ENCODE measurements at places on chromosomes 7 and 10.

DNA sequence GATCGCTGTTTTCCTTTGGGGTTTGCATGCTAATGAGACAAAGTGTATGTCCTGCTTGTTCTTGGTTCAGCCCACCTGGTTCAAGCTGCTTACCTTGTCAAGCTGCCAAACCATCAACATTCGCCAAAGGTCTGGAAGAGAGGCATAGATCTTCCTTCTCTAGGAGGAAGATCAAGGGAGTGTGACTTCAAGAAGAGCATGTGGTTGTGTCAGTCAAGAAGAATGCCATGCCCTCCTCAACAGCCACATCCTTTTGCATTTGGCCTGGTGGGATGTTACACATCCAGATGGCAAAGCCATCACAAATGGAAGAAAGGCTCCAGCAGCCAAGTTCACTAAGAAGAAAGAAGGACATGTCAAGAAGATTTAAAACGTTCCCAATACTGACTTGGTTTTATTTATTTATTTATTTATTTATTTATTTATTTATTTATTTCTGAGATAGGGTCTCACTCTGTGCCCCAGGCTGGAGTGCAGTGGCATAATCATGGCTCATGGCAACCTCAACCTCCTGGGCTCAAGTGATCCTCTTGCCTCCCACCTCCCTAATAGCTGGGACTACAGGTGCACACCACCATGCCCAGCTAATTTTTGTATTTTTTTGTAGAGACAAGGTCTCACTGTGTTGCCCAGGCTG, 5.1 kb upstream of the PIP4K2A start:
- no peak for DNase-seq

DNA sequence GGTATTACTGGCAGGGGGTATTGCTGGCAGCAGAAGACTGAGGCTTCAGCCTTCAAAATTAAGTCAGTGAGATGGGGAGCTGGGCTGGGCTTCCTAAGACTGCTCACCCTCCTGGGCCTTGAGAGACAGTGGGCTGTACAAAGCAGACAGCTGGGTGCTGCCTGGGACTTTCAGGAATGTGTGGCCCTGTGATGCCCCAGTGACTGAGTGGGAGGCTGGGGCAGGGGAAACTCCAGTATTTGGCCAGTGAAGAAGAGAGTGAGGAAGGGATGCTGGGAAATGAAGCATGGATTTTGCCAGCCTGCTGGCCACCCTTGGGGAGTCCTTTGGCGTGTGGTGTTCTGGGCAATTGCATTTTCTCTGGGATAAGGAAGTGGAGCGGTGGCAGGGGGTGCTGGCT, 442 bp downstream of the ANKRD2 start:
- DNase-seq = no peak

GRCh38 chr10:131792011-131792651, 108.7 kb upstream of the PPP2R2D start:
- DNase-seq = no peak

DNA sequence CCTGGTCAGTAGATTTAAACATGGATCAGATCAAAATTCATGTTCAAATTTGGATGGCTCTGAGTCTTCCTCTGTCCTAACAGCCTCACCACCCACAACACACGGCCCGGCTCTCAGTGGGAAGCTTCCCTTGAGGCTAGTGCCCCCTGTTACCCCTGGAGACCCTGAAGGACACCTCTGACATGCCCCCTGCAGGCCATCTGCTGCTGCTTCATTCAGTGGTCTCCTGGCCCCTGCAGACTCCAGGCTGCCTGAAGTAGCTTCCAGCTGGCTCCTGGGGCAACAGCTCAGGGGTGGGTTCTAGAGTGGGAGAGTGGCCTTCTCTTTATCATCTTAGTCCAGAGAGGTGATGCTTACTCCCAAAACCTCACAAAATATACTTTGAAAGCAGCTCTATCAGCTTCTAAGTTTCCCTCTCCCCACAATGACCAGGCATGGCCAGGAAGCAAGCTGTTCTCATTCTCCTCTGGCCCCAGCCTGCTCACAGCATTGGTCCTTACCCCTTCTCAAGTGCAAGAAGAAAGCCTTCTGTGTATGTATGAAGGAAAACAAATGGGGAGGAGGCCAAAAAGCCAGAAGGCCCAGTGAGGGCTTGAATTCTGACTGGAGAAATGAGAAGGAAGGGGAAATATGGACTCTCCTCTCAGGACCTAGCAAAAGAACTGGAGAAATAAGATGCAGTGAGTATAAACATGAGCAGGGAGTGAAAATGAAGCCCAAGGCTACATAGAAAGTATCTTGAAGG, 189.6 kb upstream of the INHBA start:
- no peak for DNase-seq

- DNase-seq = no peak
Measured at GRCh38 chr7:128419257-128419656, 9.5 kb upstream of the IMPDH1 start.

DNA sequence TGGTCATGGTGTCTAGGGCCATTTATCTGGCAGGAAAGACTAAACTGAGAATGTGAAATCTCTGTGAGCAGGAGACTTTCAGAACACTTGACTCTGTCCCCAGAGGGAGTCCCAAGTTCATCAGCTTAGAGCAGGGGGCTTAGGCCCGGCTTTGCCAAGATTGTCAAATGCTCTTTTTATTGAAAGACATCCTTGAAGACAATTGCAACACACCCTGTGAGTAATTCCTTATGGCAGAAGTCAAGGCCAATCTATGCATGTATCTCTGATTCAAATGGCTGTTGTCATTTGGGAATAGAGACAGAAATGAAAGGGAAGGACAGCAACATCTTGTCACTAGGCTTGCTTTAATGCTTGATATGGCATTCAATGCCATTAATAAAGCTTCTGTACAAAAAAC, 33.7 kb downstream of the BAMBI start:
- no peak for DNase-seq

Data from uterus (tissue), 4 donors.